ENCODE measurements at places on chromosomes 13 and 19.

DNA sequence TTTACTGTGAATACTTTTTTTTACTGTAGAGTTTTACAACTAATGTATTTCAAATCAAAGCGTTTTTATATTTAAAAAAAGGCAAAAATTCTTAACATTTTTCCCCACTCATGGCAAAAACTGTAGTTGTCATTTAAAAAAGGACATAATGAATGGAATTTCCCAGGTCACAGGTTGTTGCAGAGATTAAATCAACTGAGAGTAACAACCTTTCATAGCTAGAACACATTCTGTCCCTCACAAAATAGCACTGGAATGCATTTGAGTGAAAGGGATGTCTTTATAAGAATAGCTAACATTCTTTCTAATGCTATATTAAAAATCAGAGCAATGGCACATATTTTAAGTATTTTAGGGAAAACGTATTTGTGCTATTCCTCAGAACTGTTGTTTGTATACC lies 1393.3 kb upstream of the ATXN8OS start:
- DNase-seq = no peak

DNA sequence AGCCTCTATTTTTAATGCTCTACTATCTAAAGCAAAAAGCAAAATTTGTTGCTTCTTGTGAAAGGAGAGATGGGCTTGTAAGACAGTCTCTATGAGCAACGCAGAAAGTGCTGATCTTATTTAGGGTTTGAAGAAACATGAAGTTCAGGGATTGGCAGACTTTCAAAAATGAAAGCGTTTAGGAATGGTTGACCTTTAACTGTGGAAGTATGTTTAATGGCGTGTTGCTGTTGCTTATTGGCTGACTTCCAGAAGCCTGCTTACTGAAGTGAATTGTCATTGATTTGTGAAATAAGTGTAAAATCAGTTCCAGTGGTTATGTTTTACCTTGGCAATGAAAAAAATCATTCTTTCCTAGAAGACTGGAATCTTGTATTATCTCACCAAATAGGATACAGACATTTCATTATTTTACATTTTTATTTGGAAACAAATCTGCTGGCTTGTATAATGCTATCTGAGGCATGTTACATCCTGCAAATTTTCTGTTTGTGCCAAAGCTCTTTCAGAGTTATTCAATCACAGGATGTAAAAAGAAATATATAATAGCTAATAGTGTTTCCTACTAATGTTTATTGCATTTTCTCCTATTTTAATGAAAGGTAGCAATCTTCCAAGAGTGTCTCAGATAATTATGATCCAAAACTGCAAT lies 221.3 kb upstream of the SLITRK6 start:
- DNase-seq = peak; percentile 11

DNA sequence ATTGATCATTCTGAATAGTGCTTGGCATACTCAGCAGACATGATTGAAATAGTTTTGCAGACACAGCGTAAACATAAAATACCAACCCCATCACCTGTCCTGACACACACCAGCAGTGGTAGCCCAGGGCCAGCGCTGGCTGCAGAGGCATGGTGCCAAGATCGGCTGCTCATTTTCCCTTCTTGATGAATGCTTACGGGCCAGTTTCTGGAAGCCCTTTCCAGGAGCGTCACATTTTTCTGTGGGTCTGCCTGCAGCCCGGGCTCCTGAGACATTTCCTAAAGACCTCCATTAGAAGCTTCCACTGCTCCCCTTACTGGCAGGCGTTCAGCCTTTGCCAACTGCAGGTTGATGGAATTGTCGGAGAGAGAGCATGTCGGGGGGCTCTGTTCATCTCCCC lies 48.6 kb downstream of the CHST8 start:
- no peak for DNase-seq

DNA sequence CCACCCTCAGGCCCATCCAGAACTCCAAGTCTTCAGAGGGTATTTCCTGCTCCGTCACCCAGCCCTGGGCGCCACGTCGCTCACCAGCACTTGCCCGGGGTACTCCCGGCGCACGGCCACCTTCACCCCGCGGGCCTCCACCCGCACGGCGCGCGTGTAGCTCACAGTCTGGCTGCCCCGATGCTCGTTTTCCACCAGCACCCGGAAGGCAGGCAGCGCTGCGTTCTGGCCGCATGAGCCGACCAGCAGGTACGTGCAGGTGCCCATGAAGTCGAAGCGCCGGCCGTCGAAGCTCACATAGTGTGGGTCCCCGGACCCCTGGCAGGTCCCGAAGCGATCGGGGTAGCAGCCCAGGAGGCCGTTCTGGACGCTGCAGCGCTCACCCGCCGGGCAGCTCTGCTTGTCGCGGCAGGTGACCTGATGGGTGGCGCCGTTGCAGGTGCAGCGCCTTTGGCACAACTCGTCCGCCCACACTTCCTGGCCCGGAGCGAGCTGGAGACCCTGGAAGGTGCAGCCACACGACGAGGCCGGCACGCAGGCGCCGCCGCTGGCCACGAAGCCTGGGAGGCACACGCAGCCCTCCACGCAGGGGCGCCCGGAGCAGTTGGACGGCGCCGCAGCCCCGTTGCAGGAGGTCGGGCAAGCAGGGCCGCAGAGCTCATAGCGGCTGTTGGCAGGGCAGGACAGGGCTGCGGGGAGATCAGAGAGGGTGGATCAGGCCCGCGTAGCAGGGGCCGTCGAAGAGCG lies 19.2 kb downstream of the FCGBP start:
- DNase-seq = no peak

- DNase-seq = no peak
These were observed 63.8 kb upstream of the LDLR start for GRCh38 chr19:11025445-11025844.

- DNase-seq = no peak
These were observed 15.2 kb downstream of the KCTD15 start for GRCh38 chr19:33811736-33812387.

All from NCI-H1436 (cell line).